ENCODE measurements at places on chromosomes 1 and 21.

DNA sequence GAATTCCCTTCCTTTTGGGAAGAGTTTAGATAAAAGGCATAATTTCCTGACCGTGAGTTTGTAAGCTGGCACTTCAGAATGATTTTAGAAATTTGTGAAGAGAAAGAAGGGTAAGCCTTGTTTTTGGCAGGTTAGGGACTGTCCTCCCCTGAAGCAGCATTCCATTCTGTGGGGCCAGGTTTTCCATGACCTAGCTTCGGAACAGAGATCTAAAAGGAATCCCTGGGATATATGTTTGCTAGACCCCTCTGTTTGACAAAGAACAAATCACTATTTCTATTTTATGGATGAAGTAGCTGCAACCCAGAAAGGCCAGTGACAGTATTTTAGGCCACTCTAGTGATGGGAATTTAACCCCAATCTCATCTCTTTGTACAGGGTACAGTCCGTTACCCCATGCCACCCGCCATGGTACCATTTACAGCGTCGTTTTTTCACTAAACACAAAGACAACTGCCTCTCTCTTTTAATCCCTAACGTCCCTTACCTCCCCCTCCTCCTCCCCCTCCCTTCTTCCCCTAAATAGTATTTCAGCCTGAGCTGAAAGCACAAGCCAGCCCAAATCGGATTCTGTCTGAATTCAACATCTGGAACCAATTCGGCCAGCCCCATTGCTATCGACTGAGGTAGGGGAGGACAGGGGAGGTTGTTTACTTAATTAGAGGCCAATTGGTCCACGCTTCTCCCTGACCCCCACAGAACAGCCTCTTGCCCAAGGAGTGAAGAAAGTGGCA is 23.4 kb upstream of the IKBKE start:
- no peak for DNase-seq

DNA sequence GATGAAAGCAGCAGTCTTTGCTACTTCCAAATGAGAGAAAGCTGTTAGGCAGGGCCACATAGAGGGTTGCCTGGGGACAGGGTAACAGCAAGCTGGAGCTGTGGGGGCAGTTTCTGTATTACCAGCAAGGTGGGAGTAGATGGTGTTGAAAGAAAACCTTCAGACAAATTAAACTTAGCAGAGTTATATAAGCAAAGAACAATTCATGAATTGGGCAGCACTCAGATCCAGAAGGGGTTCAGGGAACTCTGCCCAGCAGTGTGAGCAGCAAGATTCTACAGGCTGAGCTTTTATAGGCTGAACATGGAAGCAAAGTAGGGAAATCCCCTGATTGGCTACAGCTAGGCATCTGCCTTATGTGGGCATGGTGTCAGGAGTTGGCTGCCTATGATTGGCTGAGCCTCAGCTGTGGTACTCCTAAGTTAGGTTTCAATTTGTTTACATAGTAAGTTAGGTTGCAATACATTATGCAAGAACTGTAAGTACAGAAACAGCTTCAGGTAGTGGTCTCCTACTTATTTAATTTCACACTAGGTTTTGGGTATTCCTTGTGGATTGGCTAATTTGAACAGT is 64.1 kb upstream of the TMPRSS2 start:
- no peak for DNase-seq

DNA sequence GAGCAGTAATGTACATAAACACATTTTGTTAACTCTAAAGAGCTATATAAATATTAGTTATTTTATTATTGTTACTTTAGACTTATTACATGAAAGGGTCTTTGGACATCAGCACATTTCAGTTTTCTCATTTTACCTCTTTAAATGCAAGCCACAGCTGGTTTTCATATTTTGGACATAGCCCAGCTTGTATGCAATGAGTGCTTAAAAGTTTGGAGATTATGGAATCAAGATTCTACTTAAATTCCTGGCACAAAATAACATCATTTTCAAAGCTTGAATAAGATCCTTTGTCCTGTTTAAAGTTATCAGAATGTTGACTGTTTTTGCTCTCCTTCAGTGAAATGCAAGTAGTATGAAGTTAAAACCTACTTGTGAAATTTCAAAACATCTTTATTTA is 15.5 kb upstream of the LEPR start:
- DNase-seq, result no peak

GRCh38 chr1:169201084-169201619 is 94.7 kb downstream of the ATP1B1 start:
- no peak for DNase-seq

- DNase-seq, result no peak
Observed at GRCh38 chr1:226063977-226064815, 1.7 kb downstream of the H3-3A start.

- no peak for DNase-seq
Observed at GRCh38 chr1:227808566-227808965, 6.9 kb upstream of the PRSS38 start.

GRCh38 chr1:116481934-116482333 is 88.9 kb downstream of the CD58 start:
- DNase-seq, result no peak

GRCh38 chr1:247352175-247352574 is 20.5 kb upstream of the ZNF496 start:
- DNase-seq, result no peak

DNA sequence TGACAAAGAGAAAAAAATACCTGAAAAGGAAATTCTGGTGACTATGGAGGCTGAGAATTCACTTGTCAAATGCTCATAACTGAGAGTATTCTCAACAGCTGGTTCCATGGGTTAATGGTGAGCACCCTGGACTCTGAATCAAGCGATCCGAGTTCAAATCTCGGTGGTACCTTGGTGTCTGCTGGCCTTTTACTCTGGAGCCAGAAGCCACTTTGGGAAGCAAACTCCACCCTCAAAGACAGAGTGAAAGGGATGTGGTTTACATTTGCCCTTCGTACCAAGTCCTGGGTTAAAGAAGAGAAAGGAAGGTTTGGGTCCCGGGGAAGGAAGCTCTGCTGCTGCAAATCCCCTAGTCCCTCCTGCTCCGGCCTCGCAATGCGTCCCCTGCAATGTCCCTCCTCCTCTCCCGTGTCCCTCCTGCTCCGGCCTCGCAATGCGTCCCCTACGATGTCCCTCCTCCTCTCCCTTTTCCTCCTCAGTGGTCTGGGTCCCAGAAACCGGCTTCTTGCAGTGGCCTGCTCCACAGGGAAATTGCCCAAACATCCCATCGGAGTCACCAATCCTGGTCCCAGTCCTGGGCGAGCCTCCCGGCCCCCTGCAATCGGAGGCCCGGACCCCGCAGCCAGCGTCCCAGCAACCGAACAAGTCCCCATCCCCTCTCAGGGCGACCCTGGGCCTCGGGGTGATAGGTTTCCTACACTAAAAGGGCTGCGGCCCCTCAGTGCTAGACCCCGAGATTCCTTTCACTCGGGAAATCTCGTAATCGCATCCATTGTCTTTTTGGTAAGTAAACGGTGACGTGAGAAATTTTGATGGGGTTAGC is 129.4 kb downstream of the PPIAL4G start:
- DNase-seq, result no peak

DNA sequence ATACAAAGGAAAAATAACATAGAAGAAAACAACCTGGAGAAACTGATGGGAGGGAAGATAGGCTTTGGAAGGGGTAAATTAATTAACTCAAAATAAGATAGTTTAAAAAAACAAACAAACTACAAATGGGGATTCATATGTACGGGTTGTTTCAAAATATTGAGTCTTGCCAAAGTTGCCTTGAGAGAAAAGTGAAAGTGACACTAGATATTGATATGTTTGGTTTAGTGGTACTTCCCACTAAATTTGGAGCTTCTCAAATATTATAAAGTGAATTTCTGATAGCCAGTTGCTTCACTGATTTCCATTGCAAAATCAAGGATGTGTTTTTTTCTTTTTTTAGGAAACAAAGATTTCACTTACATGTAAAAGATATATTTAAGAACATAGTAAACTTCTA is 149.5 kb upstream of the RUNX1 start:
- no peak for DNase-seq

DNA sequence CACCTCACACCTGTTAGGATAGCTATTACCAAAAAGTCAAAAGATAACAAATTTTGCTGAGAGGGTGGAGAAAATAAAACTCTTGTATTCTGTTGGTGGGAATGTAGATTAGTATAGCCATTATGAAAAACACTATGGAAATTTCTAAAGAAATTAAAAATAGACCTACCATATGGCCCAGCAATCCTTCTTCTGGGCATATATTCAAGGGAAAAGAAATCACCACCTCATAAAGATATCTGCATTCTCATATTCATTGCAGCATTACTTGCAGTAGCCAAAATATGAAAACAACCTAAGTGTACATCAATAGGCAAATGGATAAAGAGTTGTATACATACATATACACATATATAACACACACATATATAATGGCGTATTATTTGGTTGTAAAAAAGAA is 791.6 kb upstream of the RGS18 start:
- DNase-seq, result no peak

DNA sequence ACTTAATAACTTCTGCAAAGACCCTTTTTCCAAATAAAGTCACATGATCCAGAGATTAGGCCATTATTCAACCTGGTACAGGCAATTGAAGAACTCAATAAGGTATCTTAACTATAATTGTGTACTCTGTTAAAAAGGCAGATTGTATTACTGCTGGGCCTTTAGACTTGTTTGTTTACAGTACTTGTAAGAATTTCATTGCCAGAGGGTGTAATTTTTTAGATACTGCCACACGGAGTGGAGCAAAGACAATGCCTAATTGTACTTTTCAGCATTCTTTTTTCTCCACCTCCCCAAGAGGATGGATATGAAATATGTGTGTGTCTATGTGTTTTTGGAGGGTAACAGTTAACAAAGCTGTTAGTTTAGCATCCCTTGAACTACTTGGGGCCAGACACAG is 47.5 kb downstream of the HUNK start:
- no peak for DNase-seq

- no peak for DNase-seq
Observed at GRCh38 chr1:3292868-3293562, 161.4 kb upstream of the ARHGEF16 start.

GRCh38 chr1:33703464-33703863 is 160.4 kb upstream of the HMGB4 start:
- DNase-seq, result no peak

DNA sequence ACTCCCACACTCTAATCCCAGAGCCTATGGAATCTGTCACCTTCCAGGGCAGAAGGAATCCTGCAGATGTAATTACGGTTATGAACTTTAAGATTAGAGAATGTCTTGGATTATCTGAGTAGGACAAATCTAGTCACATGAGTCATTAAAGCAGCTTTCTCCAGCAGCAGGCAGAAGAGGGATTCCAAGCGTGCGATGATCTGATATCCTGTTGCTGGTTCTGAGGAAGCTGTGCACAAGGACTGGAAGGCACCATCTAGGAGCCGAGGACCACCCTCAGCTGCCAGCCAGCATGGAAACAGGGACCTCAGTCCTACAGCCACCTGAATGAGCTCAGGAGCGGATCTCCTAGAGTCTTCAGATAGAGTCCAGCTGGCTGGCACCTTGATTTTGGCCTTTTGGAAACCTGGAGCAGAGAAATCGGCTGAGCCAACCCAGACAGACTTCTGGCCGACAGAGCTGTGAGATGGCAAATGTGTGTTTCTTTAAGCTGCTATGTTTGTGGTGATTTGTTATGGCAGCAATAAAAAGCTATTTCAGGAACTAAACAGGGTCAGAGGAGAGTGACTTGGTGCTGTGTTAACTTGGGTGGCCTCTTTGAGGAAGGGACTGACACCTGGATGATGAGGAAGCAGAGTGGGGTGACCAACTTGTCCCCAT is 34.5 kb downstream of the LRRN2 start:
- DNase-seq, result no peak

DNA sequence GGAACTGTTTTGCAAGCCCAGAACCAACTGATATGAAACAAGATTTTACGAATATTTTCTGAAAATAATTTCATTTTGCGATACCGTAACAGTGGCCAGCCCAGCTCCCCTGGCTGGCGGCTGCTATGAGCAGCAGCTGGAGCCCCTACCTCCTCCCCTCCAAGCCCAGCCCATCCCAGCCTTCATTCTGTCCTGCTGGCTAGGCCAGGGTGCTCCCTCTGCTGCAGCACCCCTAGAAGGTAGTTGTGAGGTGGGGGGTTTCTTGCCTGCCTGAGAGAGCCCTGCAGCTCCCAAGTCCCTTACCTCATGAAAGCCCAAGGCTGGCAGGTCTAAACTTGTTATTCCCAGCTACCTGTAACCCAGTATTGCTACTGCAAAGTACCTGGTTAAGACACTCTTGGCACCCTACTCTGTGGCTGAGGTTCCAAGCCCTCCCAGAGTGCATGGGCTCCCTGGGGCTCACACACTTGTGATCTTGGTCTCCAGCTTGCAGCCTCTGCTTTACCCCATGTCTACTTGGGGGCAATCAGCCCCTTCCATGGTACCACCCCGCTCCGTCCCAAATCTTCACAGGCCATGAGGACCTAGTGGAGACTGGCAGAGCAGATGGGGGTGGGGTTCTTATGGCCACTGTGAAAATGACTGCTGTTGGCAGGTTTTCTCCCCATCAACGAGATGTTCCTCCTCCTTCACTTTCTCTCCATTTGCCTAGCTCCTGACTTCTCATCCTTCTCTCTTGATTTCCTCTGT is 239.8 kb downstream of the TRABD2B start:
- no peak for DNase-seq

GRCh38 chr1:47225430-47226100 is 6.5 kb downstream of the TAL1 start:
- DNase-seq, result no peak

DNA sequence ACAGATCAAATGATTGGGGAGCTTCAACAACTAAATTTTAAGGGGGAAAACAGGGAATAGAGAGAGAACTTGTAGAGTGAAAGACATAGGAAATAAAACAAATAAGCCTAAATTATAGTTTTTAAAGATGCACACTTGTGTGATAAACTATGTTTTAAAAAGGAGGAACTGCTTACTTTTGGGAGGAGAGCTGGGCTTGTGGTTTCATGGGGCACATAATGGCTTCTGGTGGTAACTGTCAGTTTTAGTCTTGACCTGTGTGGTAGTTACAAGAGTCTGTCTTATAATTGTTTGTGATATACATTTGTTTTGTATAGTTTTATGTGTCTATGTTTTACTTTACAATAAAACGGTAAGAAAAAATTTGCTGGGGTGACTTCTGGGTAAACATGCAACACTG is 165.3 kb downstream of the COL24A1 start:
- no peak for DNase-seq

DNA sequence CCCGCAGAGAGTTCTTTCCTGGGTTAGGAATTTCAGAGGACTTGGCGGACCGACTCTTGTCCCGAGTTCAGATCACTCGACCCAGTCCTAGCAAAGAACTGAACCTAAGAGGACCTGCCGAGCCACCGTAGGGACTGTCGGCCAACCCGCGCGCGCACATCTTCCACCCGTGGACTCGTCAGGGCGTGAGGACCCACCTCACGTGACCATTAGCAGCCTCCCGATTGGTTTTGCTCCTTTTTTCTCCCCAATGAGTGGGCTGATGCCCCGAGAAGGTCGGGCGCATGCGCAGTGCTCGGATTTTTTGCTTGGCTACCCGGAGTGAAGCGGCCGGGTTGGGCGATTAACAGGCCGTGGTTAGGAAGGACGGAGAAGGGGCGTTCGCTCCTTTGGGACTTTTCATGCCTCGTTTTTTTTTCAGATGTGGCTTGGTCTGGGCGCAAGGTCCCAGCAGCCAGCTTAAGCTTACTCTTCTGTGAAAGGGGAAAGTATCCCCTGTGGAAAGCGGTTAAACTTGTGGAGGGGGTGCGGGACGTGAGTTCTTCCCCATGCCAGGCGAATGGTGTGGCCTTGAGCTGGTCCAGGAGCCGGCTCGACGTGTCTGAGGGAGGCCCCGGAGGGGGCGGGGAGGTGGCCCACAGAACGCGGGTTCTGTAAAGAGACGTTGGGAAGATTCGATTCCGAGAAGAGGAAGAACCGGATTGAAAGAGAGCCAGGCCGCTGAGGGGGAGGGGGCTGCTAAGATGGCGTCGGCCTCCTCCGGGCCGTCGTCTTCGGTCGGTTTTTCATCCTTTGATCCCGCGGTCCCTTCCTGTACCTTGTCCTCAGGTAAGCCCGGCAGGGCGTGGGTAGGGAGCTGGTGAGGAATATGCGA is at the start of gene PIP5K1A:
Gene PIP5K1A (plus strand): TSS at position 299 of the 874 bp plus-strand sequence. CDS start 445 bp downstream, at position 744.
- peak; percentile 99 for DNase-seq
